ENCODE measurements at places on chromosomes 13 and 19.

DNA sequence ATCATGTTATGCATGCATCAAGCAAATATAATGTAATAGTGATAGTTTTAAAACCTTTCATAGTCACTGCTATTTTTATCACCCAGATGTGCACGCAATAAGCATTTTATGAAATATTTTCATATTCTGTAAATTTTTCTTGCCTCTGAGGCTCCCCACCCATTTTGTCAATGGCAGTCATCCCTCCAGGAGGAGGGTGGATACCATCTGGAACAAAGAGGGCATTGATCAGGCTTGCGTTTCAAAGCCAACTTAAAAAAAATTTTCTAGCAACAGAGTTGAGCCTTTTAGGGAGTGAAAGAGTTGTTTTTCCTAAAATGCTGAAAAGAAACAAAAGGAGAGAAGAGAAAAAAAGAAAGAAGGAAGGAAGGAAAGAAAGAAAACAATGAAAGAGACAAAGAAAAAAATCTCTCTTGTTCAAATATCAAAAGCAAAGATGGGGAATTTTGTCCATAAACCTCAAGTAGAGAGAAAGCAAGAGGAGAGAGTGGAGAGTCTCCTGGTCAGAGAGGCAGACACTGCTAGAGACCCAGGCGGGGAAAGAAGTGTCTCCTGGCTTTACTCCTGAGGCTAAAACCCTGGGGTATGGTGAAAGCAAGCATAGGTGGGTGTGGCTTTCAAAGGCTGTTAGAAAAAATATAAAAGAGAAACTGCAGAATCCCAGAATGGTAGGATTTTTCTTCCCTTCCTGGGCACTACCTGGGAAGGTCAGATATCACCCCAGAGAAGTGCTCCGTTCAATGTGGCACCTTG is 63.6 kb upstream of the KLF12 start:
- DNase-seq: no peak

- no peak for DNase-seq
These were observed 84.0 kb downstream of the CYSLTR2 start for GRCh38 chr13:48737689-48738088.

DNA sequence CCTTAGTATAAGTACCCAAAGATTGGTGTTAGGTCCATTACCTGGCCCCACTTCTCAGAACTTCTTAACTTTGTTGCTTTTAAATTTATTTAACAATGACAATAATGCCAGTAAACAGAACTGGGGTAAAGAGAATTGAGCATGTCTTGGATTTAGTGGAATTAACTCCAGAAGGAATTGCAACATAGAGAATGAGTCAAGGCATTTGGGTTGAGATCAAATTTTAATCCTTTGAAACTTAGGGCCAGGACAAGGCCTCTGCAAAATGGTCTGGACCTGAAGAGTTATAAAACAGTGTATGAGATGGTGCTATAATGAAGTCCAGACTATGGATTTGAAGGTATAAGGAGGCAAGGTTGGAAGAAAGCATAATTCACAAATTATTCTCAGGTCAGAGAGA is 1030.4 kb downstream of the SLITRK5 start:
- no peak for DNase-seq

DNA sequence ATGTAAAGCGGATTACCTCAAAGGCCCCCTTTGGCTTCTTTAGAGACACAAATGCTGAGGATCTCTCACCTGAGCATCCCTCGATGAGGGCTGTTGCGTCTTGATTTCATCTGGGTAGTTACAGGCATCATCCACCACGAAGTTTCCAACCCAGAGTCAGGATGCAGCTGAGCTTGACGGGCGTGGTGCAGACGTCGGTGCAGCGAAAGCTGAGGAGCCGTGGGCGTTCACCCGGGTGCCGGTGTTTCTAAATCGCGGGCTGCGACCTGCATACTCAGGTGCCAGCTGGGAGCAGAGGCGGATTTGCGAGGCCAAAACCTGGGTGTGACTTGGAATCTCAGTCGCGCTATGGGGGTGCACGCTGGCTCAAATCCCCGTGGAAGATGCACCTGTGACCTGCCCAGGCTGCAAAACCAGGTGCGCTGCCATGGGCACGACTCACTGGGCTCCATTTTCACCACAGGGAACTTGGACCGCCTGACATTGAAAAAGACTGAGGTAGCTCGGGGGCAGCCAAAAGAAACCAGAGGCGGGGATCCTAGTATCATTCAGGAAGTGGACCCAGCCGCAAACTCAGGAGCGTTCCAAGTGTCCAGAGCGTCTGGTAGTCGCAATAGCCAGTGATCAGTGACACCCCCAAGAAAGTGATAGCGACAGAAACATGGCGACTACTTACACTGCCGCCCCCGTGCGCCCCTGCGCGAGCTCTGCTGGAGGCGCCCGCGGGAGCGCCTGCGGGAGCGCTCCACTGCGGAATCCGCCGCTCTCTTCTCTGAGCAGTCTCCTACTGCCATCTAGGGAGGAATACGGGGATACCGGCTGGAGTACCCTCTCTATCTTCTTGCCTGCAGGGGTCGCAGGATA is 36.4 kb upstream of the IGFL4 start:
- no peak for DNase-seq

DNA sequence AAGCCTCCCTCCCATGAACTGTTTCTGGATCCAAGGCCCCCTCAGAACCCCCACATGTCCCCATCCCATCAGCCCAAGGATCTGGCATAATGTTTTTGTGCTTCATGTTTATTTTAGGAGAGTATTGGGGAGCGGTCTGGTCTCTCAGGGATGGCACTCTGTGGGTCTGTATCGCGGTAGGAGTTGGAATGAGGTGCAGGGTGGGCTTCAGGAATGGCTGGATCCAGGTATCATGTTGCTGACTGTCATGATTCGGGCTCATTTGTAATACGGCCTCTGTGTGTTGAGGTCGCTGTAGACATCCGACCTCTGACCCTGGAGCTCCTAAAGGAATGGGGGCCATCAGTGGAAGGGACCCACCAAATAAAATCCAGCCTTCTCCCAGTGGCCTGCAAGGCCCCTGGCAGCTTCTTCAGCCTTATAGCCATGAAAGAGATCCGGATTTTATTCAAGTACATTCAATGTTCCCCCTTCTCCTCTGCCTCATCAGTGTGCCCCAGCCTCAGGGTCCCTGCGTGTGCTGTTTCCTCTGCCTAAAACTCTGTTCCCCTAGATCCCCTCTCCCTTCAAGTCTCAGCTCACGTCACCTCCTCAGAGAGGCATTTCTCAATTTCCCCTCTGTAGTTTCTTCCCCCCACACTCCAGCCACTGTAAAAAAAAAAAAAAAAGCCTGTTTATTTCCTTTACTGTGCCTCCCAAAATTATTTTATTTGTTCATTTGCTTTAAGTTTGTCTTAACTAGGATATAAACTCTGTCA is 2.2 kb downstream of the HCST start:
- no peak for DNase-seq

DNA sequence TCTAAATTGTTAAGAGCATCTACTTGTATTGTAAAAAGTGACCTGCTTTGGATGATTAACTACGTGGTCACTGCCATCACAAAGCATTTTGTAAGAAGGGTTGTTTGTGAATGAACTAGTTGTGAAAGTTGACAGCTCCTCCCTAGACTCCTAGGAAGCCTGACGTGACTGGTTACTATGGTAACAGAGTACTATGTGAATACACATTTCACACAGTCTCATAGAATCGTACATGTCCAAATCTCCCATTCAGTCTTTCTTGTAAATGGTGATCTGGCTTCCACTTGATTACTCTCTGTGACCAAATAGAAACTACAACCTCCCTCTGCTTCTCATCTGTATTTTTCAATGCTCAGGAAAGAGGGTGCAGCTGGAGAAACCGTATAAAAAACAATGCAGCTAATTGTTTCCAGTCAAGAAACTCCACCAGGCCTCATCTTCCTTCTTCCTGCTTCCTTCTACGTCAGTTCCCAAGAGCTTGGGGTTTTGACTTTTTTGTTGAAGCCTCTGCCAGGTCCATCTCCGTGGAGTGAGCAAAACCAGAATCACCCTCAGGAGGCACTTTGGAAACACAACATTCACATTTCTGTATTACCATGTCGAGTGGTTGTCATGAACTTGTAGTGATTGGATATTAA is 83.4 kb downstream of the GPC6 start:
- no peak for DNase-seq

DNA sequence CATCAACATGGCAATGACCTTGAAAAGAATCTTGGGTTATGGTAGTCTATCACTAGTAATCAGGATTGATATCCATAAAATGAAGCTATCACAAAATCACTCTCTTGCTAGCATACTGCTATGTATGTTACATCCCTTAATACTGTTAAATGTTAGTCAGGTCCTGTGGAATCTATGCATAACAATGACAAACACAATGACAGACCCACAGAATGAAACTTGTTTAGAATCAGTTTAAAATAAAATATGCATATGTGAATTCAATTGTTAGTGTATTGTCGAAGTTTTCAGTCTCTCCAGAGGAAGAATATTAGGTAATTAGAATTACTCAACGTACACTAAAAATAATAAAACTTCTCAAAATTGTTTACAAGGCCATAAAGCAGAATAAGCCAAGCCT is 137.6 kb downstream of the DACH1 start:
- no peak for DNase-seq

GRCh38 chr19:13670846-13671245 is 93.5 kb upstream of the MRI1 start:
- no peak for DNase-seq

- no peak for DNase-seq
These were observed 97.7 kb downstream of the SIPA1L3 start for GRCh38 chr19:38004521-38005223.

DNA sequence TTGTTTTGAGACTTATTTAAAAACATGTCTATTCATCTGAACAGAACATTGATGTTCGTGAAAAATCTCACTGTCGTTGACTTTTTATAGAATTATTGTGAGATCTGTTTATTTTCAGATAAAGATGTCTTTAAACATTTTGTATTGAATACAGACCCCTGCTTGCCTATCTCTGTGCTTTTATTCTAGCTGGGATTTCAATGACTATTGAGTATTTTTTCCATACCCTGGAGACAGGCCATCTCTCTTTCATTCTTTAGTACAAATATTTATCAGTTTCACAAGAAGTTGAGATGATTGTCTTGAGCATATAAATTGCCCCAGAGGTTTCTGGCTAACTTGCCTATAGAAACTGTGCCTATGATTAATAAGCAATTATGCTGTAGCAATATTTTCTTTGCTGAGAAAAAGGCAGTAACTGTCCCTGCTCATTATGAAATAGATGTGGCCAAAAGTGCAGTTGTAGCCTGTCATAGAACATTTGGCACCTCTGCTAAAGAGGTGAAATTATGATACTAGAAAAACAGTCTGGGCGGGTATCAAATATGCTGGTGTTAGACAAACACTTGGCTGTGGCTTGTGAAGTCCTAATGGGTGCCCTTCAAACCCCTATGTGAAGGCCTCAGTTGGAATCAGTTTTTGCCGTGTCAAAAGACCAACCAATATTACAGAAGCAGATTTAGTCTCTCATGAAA is 360.6 kb downstream of the HS6ST3 start:
- no peak for DNase-seq

GRCh38 chr19:45324349-45324907 is 1.8 kb upstream of the CKM start:
- DNase-seq: no peak

GRCh38 chr19:57403737-57404563 is 7.0 kb upstream of the ZNF17 start:
- DNase-seq: no peak

- no peak for DNase-seq
These were observed 64.9 kb downstream of the HSPH1 start for GRCh38 chr13:31096654-31097302.

DNA sequence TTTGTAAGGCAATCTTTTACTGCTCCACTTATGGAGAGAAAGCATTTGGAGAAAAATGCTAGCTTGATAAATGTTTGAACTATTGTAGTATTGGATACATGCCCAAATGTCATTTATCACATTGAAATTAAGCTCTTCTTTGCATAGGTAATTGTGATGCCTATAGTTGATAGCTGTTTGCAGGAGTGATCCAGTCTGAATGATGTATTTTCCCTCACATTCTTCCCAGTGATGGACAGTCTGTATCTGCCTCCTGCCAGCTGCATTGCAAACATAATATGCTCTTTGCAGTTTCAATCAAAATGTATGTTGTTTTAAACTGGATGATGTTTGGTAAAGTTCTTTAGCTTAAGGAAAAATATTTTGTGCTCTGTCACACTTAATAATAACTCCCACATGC is 89.8 kb downstream of the EDNRB start:
- no peak for DNase-seq

DNA sequence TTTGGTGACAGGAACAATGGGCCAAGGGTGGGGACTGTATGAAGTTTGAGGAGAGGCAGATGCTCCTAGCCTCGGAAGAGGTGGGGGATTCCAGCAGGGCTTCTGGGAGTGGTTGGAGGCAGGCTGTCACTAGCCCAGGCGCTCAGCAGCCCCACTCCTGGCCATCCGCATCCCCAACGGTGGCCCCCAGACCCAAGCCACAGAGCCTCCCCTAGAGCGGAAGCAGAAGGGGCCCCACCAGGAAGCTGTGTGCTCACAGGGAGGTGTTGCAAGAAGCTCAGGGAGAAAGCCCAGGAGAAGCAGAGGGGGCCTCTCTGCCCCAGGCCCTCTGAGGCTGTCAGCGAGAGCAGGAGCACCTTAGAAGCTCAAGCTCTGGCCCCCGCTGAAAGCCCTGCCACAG is 8.3 kb downstream of the PRAM1 start:
- no peak for DNase-seq

Measured in chondrocyte (in vitro differentiated cells).